ENCODE measurements at places on chromosomes 1 and 21.

GRCh38 chr1:53090227-53091147 lies 28.5 kb downstream of the PODN start:
- DNase-seq = no peak

GRCh38 chr1:59699227-59699847 lies 115.4 kb upstream of the HOOK1 start:
- peak; percentile 70 for DNase-seq

DNA sequence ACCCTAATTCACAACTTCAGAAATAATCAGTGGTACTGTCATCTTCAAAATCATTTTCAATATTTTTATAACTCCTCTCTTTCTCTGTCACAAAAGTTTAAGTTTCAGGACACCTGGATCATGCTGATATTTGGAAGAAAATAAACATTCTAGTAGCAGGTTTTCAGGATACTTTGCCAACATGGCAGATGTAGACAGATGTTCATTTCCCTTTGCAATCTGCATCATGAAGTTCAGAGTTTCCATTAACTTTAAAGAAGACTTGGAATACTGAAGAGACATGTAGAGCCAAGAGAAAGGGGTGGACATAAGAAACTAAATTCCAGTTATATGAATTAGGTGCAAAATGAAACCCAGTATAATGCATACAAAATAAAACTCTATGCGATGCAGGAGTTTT lies 218.1 kb downstream of the USH2A start:
- no peak for DNase-seq

GRCh38 chr1:193658691-193659090 lies 472.3 kb upstream of the B3GALT2 start:
- no peak for DNase-seq

GRCh38 chr1:223870617-223871574 lies 25.1 kb upstream of the TP53BP2 start:
- no peak for DNase-seq

DNA sequence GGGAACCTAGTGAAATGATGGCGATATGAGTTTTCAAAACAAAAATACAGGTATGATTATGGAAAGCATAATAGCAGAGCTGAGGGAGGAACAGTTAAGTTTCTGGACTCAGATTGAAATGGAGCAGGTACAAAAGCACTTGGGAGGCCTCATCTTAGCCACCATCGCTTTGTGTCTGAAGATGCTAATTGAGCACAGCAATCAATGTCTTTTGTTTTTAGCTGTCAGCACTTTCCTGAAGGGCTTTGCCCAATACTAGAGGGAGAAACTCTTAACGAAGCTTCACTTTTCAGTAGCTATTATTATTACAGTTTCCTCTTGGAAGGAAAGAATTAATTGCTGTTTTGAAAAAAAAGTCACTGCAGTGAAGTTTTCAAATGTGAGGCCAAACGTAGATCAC lies 348.7 kb downstream of the RWDD3 start:
- DNase-seq = no peak

- no peak for DNase-seq
Observed at GRCh38 chr1:155103325-155103724, 24.4 kb upstream of the EFNA1 start.

- DNase-seq = no peak
Observed at GRCh38 chr1:181499825-181500224, 16.5 kb downstream of the CACNA1E start.

Measured in kidney capillary endothelial cell (primary cell).